ENCODE measurements at places on chromosomes 6 and 20.
A peak's percentile ranks its signal among the peaks of the same experiment; 100 is the strongest.

DNA sequence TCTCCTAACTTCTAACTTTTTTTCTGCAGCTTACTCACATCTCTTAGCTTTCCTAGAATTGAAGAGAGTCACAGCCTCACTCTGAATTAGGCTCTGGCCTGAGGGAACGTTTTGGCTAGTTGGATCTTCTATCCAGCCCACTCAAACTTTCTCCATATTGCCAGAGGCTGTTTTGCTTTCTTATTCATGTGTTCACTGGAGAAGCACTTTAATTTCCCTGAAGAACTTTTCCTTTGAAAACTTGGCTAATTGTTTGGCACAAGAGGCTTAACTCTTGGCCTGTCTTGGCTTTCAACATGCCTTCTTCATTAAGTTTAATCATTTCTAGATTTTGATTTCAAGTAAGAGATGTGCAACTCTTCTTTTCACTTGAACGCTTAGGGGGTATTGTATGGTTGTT, 138.2 kb upstream of the PLCB4 start:
- DNase-seq, result no peak

DNA sequence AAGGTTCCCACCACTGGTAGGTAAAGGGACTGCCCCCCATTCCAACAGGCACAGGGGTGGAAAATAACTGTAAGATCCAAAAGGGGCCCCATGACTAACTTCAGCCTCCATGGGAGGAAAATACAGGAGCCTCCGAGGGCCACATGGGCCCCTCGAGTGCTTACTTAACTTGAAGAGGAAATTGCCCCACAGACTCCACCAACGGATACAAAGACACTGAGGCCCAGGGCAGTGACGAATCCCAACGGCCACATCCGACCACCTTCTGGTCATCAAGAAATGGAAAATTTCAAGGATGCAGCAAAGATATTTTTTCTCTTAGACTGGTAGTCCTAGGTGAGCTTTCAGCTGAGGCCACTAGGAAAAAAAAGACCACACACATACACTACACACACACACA, 116.0 kb upstream of the MRPS10 start:
- no peak for DNase-seq

- no peak for DNase-seq
These were observed 45.3 kb downstream of the PDSS2 start for GRCh38 chr6:107413966-107414645.

GRCh38 chr6:147177286-147177685, 26.9 kb upstream of the STXBP5 start:
- DNase-seq, result no peak

- DNase-seq, result no peak
These were observed 94.6 kb downstream of the GPR63 start for GRCh38 chr6:96742702-96743101.

DNA sequence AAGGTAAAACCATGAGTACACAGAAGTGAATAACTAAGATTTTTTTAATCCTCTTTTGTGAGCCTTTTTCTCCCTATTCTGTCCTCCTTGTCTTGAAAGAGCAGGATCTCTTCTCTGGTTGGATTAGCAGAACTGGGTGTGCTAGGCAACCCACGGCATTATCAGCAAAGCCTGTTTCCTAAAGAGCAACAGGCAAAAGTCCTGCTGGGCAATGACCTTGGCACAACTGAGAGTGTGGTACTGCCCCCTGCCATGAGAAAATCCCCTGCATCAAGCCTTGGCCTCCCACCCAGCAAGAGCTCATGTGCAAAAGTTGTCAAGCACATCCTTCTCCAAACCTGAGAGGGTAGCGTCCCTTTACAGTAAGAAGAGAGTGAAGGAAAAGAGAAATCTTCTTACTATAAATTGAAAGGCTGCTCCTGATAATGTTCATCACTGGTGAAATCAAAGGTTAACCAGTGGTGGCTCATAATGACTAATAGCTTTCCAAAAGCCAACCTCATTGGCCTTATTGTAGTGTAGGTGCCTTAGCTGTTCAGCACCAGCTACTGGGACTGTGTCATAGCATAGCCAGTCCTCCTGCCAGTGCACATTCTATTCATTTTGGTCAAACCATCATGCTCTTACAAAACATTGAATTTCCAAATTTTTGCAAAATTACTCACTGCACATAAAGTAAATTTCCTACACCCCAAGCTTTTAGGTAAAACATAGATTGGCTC, 17.1 kb downstream of the KIF6 start:
- DNase-seq, result no peak

GRCh38 chr20:17227219-17227575, 357 bp downstream of the PCSK2 start:
- DNase-seq, result no peak

DNA sequence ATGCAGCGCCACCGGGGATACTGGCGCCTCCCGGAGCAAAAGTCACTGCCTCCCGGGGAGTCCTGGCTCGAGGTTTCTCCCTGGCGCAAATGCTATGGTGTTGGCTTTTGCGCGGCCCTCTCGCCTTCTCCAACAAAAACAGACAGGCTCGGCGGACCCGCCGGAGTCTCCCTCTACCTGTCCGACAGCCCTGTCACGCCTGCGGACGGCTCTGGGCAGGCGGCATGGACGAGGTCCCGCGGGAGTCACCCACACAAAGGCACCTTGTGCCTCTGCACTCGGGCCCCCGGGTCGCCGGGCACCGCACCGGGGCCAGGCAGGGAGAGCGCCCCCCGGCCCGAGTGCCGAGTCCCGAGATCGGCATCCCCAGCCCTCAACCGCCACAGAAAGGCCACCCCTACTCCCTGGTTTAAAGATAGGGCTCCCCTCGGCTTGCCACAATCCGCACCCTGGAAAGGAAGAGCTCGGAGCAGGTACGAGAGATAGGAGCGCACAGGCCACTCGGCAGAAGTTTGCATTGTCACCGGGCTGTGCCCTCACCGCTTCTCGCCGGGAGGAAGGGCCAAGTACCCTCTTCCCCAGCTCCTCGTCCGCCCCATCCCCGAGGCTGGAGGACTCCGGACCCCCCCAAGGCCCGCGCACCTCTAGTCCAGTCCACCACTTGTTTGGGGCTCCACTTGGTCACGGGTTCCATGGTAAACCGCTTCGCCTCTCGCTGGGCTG, 903 bp downstream of the CNKSR3 start:
- DNase-seq, result peak; percentile 67

- no peak for DNase-seq
These were observed 33.1 kb downstream of the ZNF451 start for GRCh38 chr6:57123111-57123510.

DNA sequence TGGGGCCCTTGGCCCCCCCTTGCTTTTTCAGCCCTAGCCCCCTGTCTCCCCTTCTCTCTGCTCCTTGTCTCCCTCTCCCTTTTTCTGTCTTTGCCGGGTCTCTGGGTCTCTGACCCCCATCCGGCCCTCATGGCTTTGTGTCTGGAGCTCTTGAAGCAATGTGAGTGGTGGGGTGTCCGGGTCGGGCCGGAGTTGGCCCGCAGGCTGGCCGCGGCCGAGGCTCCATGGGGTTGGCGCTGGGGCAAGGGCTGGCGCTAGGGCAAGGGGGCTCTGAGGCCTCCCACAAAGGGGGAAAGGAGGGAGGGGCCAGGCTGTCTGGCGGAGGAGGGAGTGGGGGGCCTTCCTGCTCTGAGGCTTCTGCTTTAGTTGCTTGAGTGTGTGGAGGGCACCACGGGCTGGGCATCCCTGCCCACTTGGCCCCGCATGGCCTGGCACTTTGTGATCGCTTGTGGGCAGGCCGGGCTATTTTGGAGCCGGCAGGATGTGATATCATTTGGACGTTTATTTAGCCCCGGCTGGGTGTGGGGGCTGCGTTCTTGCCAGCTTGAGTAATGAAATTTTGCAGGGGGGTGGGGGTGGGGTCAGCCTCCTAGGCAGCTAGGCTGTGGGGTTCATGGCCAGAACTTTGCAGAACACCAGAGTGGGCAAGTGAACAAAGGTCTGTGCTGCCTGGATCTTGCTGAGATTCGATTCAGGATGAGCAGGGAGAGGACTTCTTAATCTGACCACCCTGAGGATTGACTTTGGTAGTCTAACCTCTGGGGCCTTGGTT, 78.7 kb upstream of the MYL9 start:
- DNase-seq, result no peak

GRCh38 chr20:12963416-12963815, 45.4 kb upstream of the SPTLC3 start:
- no peak for DNase-seq

- no peak for DNase-seq
These were observed 65.9 kb downstream of the AIG1 start for GRCh38 chr6:143126574-143126941.

- no peak for DNase-seq
These were observed 5.3 kb downstream of the SLC22A2 start for GRCh38 chr6:160253292-160253691.

DNA sequence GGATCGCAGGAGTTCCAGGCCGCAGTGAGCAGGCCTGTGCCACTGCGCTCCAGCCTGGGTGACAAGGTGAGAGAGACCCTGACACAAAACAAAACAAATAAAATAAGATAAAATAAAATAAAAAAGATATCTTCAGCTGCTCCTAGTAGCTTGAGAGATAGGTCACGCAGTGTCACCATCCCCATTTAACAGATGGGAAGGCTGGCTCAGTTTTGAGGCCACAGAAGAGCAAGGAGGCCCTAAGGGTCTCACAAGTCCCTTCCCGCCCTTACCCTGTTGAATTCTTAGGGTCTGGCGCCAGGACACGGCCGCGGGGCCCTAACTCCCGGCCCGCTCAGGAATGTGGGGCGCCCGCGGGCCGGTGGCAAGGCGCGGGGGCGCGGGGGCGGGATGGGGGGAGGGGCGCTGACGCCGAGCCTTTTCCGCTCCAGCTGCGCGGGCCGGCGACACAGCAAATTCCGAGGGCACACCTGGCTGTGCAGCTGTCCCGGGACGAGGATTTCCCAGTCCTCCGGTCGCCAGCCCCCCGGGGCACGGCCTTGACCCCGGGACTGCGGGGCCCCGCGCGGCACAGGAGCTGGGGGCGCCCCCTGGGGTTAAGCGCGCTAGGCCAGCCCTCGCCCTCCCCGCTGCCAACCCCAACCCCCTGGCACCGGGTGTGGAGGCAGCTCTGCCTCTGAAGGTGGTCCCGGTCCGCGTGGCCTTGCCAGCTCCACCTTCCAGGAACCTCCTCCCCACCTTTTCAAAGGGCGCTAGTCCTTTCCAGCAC, 10.3 kb upstream of the R3HDML start:
- DNase-seq, result no peak

- no peak for DNase-seq
These were observed 86.8 kb downstream of the ZFP64 start for GRCh38 chr20:52104546-52105441.

- DNase-seq, result no peak
These were observed 26.3 kb downstream of the ELOVL5 start for GRCh38 chr6:53322188-53323029.

- DNase-seq, result no peak
These were observed 48.1 kb downstream of the SLC22A3 start for GRCh38 chr6:160396292-160396691.

DNA sequence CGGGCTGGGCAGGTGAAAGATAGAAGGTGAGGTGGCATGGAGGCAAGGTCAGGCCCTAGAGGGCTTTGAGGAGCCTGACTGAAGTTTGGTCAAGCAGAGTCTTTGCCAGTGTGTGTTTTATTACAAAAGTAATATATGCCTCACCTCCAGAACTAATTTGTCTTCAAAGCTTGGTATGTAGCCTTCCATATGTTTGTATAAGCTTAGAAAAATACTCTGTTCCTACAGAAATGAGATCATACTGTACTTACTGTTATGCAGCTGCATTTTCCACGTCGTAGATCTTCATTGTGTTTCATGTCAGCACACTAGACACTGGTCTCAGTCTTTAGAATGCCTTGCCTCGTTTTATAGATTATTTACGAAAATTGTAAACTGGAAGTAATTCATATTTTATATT, 61.8 kb downstream of the ANKS1A start:
- DNase-seq, result no peak

GRCh38 chr6:138544501-138544900, 45.2 kb upstream of the NHSL1 start:
- no peak for DNase-seq

- no peak for DNase-seq
These were observed 233.4 kb upstream of the FLRT3 start for GRCh38 chr20:14570811-14571210.

DNA sequence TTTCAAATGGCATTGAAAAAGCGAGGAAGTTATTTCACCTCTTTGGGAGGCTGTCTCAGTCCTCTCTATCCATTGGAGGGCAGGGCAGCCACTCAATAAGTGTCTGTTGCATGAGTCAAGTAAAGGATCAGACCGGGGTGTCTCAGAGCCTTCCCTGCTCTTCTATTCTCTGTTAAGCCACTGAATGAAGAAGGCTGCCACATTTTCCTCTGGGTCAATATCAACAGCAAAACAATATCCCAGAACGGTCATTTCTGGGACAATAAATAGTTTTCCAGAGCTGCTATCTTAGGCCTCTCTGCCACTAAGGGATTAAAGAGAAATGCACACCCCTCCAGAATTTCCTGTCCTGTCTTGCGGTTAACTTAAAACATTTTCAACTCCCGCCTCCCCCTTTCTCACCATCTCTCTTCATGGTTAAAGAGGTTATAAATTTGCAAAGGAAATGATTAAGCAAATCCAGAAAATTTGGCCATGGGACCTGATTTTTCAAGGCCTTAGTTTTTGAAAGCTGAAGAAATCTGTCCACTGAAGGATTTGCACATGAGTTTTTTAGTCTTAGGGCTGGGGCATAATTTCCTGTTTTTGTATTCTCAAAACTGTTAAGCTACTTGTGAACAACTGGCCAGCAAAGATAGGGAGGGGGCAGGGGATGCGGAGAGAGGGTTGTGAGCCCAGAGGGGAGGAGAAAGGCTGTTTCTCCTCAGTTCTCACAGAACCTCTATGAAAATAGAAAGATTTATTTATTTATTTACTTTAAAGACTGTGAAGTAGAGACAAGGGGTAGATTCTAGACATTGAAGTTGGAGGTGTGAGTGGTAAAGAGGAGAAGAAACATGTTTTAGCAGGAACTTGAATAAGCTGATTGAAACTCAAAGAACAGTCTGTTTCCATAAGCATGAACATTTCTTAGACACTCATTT, 135.7 kb downstream of the BCAS1 start:
- no peak for DNase-seq

- no peak for DNase-seq
These were observed 23.8 kb downstream of the SAYSD1 start for GRCh38 chr6:39091220-39091619.

DNA sequence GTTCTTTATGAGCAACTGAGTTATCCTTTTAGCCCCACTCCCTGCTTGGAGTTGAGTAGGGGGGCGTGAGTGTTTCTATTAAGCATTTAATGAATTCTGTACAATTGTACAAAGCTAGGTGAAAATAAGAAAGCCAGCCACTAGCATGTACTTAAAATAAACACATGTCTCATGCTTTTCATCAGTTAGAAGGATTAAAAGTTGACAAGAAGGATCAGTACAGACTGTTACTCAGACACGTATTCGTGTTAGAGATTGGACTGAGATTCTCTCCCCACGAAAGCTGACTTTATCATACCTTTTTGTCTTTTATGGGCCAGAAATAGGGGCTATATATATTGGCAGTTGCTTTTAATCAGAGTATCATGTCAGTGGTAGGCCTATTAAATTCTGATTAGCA, 1.7 kb downstream of the HSF2 start:
- no peak for DNase-seq

GRCh38 chr6:145772846-145773245, 37.5 kb upstream of the EPM2A start:
- no peak for DNase-seq

GRCh38 chr6:158765499-158766068, 53.6 kb downstream of the EZR start:
- DNase-seq, result no peak

Data from liver (tissue), 10 donors.